ENCODE measurements at places on chromosomes 12 and 14.

DNA sequence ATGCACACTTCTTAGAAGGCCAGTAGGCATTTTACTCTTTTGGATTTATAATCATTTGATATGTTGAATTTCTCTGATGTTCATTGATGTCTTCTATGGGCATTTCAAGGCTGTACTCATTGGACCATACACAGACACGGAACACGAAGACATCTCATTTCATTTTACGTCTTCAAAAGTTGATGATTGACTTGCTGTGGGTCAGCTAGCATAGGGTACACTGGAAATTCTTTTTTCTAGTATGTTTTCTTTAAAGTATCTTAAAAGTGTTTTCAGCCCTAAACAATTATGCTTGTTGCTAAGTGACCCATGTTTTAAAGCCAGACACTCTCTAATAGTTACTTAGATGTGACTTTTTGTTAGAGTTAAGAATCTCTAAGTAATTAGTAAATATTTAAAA, 16.3 kb downstream of the TRHDE start:
- no peak for DNase-seq

GRCh38 chr14:57575482-57575881, 81.8 kb upstream of the CCDC198 start:
- DNase-seq = no peak

GRCh38 chr12:64103825-64104740, 118.0 kb downstream of the KICS2 start:
- DNase-seq = no peak

GRCh38 chr12:89901906-89902642, 193.4 kb upstream of the ATP2B1 start:
- no peak for DNase-seq

GRCh38 chr14:73833034-73833433, 18.6 kb upstream of the PTGR2 start:
- peak; percentile 17 for DNase-seq

- DNase-seq = no peak
These were observed 8.1 kb upstream of the LRRK2 start for GRCh38 chr12:40216516-40217288.

DNA sequence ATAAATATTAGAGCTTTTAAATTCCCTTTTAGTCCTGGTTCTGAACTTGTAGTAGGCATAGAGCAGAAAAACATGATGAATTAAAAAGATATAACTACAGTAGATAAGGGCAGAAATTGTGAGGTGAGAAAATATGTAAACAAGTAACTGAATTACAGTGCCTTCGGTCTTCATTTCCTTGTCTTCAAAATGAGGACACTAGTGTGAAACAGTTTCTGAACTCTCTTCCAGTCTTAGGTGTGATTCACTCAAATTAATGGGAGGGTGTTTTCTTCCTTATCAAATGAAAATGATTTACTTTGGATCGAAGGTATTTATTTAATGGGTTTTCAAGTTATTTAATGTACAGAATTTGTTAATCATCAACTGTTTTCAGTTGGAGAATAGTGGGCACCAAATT, 1.5 kb downstream of the FGD4 start:
- DNase-seq = no peak

DNA sequence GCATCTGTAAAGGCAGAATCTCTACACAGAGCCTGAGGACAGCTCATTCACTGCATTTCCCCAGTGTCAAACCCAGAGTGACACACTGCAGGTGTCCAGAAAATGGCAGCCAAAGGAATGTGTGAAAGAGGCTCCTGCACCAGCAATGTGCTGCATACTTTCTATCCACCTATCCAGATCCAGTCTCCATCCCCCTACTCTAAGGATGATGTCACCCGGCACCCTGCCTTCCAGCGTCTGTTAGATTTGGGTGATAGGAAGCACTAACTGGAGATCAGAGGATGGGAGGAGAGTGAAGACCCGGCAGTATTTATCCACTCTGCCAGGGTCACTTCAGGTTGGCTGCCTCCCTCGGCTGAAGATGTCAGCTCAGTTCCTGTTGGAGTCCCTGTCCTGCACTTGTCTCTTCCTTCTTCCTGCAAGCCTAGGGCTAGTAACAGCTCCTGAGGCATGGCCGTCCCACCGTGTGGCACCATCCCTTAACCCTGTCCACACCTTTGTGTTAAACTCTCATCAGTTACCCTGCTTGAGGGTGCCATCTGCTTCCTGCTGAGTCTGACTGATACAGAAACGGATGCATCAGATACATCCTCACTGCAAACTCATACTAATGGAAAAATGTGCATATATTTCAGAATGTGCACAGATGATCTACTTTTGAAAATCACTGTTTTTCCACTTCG, 13.0 kb upstream of the GPR68 start:
- DNase-seq = peak; percentile 94

DNA sequence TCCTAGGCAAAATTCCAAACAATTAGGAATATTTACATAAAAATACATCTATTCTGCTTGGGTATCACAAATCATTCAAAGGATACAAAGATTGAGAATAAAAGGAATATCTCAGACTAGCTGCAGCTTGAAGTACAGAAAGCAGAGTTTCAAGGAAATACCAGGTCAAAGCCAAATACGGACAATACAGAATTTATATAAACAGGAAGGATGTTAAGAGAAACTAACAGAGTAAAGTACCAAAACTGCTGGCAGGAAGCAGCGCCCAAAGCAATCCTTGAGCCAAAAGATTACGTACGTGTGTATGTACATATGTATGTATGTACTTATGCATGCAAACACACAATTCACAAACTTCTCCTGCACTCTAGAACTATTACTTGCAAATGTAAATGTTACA, 86.6 kb downstream of the PPP1R12A start:
- no peak for DNase-seq

- DNase-seq = no peak
These were observed 82.1 kb downstream of the ZFP36L1 start for GRCh38 chr14:68710776-68711175.

DNA sequence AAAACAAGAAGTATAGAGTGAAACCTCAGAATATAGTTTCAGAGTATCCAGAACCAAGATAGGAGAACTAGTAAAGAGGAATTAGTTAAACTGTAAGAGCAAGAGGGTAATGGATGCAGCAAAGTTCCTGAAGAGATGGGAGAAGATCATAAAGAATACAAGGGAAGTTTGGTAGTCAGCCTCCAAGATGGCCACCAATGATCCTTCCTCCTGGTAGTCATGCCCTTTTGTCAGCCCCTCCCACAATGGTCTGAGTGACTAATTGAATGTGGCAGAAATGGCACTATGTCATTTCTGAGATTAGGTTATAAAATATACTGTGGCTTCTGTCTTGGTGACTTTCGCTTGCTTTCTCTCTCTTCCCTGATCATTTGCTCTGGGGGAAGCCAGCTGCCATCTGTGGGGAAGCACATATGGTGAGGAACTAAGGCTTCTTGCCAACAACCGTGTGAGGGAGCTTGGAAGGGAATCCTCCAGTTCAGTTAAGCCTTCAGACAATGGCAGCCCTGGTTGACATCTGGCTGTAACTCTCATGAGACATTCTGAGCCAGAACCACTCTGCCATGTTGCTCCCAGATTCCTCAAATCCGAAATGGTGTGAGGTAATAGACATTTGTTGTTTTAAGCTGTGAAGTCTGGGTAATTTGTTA, 55.3 kb upstream of the AMN1 start:
- peak; percentile 99 for DNase-seq

DNA sequence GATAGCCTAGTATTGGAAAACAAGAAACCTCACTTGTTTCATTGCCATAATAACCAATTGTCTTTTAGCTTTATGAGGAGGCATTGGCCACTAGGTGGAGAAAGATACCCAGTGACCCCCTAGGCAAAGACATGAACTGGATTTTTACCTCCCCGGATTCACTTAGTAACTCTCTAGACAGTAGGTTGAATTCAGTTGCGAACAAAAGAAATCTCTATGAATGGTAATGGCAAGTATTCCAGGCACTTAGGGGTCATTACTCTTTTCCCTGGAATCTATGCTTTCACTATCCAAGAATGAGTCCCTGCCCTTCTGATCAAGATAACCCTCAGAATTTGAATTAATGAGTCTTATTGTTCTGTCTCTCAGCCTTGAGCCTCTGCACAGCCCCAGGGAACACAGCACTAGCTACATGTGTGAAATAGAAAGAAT, 29.5 kb upstream of the RHOJ start:
- peak; percentile 72 for DNase-seq

GRCh38 chr14:57382283-57382682, 8.1 kb upstream of the NAA30 start:
- DNase-seq = no peak

- DNase-seq = peak; percentile 35
These were observed 18.9 kb upstream of the SMUG1 start for GRCh38 chr12:54207539-54208294.

GRCh38 chr12:3432176-3432742, 58.7 kb upstream of the PRMT8 start:
- no peak for DNase-seq

- DNase-seq = peak; percentile 0
These were observed 405.8 kb downstream of the MED13L start for GRCh38 chr12:115871714-115872113.

- DNase-seq = peak; percentile 91
These were observed 143.7 kb downstream of the AKAP6 start for GRCh38 chr14:32472512-32473463.

GRCh38 chr12:94702696-94703095, 52.3 kb upstream of the TMCC3 start:
- DNase-seq = no peak

DNA sequence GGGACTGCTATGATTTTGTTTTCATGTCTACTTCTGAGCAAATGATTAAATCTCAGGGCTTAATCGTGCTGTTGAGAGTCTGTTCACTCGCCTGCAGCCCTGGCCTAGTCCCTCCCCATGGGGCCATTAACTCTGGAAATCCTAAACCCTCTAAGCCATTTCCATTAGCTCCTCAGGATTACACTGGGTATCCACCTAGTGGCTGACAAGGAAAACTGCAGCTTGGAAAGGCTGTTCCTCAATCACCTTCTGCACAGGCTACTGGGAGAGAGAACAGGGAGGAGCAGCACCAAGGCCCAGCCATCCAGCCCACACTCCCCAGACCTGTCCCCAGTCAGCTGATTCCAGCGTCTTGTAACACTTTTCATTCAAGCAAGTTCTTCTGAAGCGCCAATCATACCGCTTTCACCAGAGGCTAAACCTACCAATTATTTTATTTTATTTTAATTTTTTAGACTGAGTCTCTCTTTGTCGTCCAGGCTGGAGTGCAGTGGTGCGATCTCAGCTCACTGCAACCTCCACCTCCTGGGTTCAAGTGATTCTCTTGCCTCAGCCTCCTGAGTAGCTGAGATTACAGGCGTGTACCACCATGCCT, 48.7 kb downstream of the NEUROD4 start:
- peak; percentile 92 for DNase-seq

DNA sequence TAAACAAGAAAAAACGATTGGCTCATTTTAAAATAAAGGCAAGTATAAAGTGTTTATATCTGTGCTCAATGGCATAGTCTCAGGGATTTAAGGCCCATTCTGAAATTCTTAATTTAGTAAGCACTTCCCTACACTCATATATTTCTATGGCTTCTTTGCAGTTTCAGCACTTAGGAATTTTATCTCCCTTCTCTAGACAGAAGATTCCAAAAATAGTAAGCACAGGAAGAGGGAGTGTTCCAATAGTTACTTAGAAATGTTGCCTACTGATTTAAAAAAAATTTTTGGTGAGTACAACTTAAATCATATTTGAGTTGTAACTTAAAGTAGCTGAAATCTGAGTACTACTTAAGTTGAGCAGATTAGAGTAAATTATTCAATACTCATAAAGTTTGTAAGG, 19.8 kb downstream of the INSM2 start:
- DNase-seq = no peak

DNA sequence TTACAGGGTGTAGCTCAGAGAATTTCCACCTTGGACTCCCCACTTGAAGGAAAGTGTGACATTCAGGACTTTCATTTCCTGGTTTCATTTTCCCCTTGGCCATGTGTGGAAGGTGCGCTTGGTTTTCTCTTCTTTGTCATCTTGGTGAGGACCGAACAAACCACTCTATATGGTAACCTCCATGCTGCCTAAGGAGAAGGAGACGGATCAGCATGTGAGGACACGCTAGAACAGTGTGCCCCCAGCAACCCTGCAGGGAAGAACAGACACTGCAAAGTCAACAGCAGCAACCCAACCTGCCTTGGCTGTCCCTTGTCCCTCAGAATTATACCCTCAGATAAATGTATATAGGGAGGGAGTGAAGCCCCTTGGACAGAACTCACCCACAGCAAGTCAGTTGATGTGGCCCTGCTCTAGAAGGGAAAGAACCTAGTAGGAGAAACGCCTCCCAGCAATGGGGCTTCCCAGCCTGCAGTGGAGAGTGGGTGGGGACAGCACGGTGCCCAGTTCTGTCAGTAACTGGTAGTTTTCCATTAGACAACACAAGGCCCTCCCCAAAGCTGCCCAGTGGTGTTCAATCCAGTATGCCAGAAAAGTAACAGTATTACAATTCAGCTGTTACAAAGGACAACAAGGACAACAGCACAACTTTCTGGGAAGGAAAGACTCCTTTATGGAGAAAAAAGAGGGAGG, 18.9 kb upstream of the COCH start:
- DNase-seq = no peak

- no peak for DNase-seq
These were observed 654 bp upstream of the SUPT16H start for GRCh38 chr14:21384494-21384851.

Data from NCI-H1694 treated with DMSO at 0.1 percent for 48 hours (cell line).